ENCODE measurements at places on chromosomes 4 and X. TPM values are rescaled to one million over a fixed set of nuclear protein-coding genes. Genes with fewer than 3 reads are reported as not detected.

Gene JCHAIN
- 0.64 TPM for polyA plus RNA-seq

Gene H2AZ1
- polyA plus RNA-seq: 440 TPM

Gene SPON2
- polyA plus RNA-seq: 14.5 TPM

- no peak for DNase-seq
Measured at GRCh38 chr4:27442146-27442545, 581.5 kb downstream of the STIM2 start.

Gene ATOH1
- polyA plus RNA-seq: not detected
